Stimulated activated CD8-positive, alpha-beta memory T cell treated with anti-CD3 and anti-CD28 coated beads, Interleukin-2, amount 100 ng/mL, for 48 hours (primary cell): ENCODE measurements at places on chromosomes 2 and 18.
A peak's percentile ranks its signal among the peaks of the same experiment; 100 is the strongest.

DNA sequence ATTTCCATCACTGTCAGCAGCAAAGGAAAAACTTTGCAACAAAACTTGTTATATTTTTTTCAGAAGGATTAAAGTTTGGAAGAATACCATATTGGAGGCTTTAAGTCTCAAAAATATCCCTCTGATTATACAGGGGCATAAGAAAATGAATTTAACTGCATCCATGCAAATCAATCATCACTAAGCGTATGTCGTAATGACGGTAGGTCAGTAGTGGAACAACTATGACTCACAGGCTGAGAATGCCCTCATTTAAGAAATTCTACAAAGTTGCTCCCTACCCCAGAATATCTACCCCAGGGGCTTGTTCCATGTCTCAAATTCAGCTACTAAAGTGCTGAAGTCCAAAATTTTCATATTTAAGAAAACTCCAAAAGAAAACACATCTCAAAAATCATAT is 12.5 kb upstream of the NAB1 start:
- no peak for DNase-seq

GRCh38 chr2:173286153-173286809 is 68.4 kb upstream of the CDCA7 start:
- DNase-seq, result no peak

DNA sequence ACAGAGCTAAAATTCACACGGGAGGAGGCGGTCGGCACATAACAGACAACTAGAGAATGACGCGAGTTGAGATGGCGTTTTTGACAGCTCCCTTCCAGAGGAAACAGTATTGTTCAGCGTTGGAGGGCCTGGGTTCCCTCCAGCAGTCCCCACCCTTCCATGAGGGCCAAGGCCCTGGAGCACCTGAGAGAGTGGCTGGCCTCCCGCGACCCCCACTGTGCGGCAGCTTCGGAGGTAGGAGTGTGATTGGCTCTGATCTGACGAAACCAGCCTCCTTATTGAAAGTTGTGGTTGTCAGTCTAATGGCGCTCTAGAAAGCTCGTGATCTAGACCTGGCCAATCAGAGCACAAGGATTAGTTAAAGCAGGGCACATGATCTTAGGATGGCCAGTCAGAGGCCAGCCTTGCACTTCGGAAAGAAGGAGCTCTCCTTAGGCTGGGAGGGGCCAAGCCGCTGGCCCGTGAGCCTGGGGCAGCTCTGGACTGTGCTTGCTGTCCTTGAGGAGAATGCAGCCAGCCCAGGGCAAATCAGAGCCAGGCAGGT is 104.5 kb upstream of the CELF4 start:
- no peak for DNase-seq

GRCh38 chr2:86240251-86240650 is 41.0 kb downstream of the MRPL35 start:
- no peak for DNase-seq

- DNase-seq, result no peak
These were observed 24.4 kb upstream of the GAREM2 start for GRCh38 chr2:26148501-26148900.

GRCh38 chr2:38722271-38723061 is 28.7 kb downstream of the SRSF7 start:
- DNase-seq, result peak; percentile 38

DNA sequence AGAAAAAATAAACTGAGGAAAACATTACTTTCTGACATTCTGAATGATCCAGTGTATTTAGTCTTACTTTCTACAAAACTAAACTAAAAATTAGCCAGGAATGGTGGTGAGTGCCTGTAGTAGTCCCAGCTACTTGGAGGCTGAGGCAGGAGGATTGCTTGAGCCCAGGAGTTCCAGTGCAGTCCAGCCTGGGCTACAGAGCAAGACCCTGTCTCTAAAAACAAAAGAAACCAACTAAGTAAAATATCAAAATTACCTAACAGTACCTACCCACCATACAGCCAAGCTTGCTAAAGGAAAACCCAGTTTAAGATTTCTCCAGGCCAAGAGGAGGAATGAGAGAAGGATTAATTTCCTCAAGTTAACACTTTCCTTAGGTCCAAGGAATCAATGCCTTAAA is 2.9 kb downstream of the HSPD1 start:
- no peak for DNase-seq

DNA sequence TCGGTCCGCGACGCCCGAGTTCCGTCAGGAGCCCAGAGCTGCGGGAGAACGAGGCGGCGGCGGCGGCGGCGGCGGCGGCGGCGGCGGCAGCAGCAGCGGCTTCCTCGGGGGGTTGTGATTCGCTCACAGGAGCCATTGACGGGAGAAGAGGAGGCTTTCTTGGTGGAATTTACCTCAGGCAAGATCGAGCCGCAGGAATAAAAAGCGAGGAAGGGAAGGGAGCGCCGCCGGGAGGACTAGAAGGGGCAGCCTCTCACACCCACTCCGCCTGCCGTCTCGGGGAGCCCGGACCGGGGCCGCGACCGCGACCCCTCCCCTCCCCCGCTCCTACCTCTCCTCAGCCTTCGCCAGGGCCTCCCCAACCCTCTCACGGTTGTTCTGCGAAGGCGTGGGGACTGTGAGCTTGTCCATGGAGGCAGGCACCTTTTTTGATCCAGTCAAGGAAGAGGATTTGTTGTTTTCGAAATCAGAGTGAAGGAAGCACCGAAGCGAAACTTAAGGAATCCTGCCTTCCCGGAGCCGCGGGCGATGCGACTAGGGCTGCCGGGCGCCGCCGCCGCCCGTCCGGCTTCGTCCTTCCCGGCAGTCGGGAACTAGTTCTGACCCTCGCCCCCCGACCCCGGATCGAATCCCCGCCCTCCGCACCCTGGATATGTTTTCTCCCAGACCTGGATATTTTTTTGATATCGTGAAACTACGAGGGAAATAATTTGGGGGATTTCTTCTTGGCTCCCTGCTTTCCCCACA is 506 bp downstream of the BMPR2 start:
- peak; percentile 21 for DNase-seq

DNA sequence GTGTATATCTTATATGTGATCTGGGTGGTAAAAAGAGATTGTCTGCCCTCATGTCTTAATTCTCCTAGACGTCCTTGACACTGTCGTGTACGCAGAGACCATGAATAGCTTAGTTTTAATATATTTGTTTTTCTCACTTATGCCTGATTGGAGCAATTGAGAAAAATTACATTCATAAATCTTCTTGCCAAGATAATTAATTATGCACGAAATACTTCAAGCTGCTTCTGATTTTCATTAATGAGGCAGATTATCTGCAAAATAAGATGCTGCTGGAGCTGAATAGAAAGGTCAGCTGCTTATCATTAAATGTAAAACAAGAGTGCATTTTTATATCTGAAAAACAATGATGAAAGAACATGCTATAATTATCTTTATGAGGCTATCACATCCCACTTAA is 95.9 kb downstream of the CCDC141 start:
- DNase-seq, result no peak

DNA sequence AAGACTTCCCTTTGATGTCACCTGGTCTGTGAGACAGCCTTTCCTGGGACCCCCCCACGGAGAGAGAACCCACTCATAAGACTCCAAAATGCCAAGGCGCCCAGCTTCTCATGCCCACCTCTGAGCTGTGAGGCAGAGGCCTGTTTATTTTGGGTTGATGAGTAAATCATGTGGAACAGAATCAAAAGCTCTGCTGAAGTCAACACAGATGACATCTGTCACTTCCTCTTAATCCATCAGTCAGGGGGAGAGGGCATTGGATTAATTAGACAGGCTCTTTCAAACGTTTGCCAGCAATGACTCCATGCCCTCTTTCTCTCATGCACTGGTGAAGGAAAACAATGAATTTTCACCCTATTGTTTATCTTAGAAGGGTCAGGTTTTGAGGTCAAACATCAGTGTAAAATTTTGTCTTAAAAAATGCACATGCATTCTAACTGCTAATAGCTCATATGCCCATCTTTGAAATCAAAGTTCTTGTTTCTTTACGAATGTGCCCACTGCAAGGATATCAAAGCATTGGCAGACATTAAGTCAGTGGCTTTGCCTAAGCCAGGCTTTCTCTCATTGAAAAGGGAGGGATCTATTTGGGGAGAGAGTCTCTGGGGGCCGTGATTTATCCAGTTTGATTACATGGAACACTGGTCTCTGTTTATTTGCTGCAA is 184.1 kb downstream of the ACKR3 start:
- DNase-seq, result no peak

- DNase-seq, result no peak
These were observed 35.3 kb upstream of the KCNF1 start for GRCh38 chr2:10876394-10876793.

DNA sequence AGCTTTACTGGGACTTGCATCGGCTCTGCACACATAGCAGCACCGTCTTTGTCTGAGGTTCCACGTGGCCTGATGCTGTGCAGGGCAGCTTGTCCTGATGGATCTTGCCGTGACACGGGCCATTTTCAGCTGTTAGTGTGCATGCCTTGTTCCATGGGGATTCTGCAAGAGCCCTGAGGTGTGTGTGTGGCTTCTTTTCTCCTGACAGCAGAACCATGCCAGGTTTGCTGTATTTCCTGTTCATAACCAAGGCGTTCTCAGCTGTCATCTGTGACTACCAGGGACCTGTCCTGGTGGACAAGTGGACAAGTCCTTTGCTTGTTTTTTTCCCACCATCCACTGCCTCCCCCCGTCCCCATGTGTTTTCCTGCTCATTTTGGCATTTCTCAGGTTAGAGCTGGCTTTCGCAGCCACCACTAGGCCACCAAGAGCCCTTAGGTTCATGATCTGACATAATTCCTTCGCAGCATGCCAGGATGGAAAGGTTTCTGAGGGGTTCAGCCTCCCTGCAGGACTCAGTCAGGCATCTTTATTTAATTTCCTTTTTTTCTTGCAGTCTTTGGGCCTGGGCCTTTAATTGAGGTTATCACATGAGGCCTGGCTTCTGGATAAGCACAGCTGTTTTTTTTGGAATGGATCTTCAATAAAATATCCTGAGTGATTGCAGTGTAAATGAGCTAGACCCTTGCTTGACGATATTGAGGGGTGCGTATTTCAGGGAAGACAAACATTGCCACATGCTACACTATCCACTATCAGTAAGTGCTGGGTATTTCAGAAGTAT is 139.4 kb downstream of the NCK2 start:
- DNase-seq, result no peak

DNA sequence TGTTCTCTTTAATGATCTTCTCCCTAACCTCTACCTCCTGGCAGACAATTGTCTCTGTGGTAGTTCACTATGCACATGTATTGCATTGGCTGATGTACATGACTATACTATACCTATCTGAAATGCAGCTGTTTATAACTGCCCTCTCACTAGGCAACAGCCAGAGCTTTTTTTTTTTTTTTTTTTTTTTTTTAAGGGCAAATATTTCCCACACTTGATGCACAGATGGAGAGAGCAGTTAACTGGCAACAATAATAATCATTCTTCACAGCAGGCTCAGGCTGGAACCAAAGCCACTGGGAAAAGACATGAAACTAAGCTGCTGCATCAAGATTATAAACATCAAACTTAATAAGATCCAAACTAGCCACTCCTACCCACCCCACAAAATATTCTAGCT is 707.7 kb downstream of the LRP1B start:
- DNase-seq, result no peak

- no peak for DNase-seq
These were observed 146.9 kb upstream of the TPO start for GRCh38 chr2:1266351-1266750.

GRCh38 chr2:209549589-209549988 is 125.7 kb downstream of the MAP2 start:
- no peak for DNase-seq

- DNase-seq, result no peak
These were observed 80.8 kb downstream of the NXPH2 start for GRCh38 chr2:138699421-138699820.

GRCh38 chr2:111155610-111156009 is 34.9 kb downstream of the BCL2L11 start:
- no peak for DNase-seq

GRCh38 chr2:175103191-175103590 is 64.8 kb downstream of the ATF2 start:
- no peak for DNase-seq

DNA sequence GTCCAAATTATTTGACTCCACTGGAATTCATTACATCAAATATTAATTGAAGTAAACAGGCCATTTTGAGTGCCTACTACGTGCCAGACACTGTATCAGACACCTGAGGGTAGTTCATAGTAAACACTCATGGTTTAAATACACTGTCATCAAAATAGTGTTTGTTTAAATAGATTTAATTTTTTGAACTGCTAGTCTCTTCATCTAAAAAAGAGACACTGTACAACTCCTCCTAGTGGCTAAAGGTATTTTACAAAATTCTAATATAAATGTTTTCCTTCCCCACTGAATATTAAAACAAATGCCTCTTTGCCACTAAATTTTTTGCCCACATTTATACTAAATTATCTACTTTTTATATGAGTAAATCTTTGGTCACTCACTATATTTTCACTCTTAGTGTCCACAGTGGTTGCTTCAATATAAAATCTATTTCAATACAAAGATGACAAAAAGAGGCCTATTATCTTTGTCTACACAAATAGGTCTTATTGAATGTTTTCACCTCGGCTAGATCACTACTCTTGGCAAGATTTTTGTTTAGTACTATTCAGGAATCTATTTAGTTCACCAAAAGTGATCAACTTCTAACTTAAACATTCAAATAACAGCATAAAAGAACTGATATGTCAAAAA is 122.1 kb downstream of the TMEM247 start:
- no peak for DNase-seq

DNA sequence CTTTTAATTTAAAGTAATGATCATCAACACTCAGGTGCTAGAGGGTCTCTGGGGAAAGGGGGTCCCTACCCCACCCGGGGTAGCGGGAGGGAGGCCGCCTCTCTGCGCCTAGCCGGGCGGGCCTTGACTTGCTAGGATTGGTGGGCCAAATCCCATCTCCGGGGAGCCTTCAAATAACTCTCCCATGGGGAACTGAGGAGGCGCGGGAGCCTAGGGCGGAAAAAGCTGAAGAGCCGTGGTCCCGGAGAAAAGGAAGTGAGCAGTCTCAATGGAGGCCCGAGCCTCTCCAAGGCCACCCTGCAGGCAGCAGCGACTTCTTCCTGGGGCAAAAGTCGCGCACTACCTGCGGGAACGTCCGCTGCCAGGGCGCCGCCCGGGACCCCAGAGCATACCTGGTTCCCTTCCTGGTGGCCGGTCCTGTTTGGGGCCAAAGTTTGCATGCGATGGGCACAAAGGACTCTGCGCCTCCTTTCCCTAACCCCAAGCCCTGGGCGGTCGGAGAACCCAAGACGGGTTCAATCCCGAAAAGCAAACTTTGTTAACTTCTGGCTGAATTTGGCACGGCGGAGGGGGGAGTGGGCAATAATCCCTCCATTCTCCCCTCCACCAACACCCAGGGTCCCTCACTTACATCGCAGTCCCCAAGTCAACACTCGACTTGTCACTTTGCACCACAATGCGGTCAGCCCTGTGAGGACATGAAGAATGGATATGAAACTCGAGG is 13.6 kb downstream of the EN1 start:
- DNase-seq, result no peak
